ENCODE measurements at places on chromosomes 7 and 10. TPM values are rescaled to one million over a fixed set of nuclear protein-coding genes. Genes with fewer than 3 reads are reported as not detected.

- no peak overlapping the region for H3K27ac ChIP-seq
- no peaks in the 10 kb centered on the region for H3K27me3 ChIP-seq
- no peak overlapping the region for H3K4me3 ChIP-seq
- H3K36me3 ChIP-seq = peaks cover 24% of the 10 kb centered on the region
These were observed 14.6 kb downstream of the IFIT3 start for GRCh38 chr10:89342206-89342958.

DNA sequence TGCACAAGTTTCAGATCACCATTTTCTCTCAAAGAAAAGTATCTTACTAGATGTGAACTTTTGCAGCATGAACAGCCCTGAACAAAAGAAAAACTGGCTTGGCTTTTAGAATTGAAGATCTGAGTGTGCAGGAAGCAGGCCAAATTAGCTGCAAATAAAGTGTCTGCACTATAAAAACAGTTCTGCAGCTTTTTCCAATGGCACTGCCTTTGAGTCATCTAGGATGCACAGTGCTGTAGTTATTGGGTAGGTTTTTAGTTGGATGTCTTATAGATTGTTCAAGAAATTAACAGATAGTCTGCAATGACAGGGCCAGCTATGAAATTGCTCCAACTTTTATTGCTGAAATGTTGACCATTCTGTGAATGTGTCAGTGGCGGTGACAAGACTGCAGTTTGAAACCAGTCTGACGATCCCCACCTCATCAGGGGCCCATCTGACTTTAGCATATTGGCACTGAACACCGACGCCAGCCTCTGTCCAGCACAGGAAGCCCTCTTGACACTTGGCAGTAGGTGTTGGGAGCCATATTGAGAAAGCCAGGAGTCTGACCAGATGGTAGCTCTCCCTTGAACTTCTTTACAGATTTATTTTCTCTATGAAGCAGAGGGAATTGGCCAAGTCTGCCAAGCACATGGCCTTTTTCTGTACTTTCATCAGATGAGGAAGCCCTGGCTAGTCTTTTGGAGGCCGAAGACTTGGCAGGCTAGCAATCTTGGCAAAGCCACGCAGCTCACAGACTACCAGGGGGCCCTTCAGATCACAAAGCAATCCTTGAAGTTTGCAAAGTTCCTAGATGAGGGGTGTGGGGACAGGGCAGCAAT lies 490.6 kb downstream of the NEBL start:
- no peak for DNase-seq
- H3K27ac ChIP-seq = no peak overlapping the region
- H3K4me3 ChIP-seq = no peak overlapping the region
- no peaks in the 10 kb centered on the region for H3K4me1 ChIP-seq
- no peaks in the 10 kb centered on the region for H3K27me3 ChIP-seq
- no peaks in the 10 kb centered on the region for H3K36me3 ChIP-seq

GPC2 gene
- total RNA-seq = 5.3 TPM

TMEM60 gene
- total RNA-seq = 18.5 TPM

PGAM2 gene
- 0.75 TPM for total RNA-seq

All from spleen (tissue), 13 donors.